ENCODE measurements at places on chromosomes 5 and 9.

DNA sequence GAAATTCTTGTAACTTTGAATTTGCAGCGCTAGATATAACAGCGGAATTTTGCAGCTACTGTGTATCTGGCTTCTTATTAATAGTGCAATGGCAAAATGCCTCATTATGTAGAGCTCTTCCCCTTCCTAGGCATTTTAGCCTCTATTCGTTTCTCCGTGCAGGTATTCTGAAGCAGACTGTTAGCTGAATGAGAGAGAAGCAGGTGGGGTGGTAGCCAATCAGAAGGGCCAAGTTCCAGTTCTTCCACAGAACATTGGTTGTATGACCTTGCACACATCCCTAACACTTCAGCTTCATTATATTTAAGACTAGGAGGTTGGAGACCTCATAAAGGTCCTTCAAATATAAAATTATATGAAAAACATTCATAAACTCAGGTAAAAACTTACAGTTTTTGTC, 1.2 kb upstream of the VPS13A start:
- no peak for DNase-seq

DNA sequence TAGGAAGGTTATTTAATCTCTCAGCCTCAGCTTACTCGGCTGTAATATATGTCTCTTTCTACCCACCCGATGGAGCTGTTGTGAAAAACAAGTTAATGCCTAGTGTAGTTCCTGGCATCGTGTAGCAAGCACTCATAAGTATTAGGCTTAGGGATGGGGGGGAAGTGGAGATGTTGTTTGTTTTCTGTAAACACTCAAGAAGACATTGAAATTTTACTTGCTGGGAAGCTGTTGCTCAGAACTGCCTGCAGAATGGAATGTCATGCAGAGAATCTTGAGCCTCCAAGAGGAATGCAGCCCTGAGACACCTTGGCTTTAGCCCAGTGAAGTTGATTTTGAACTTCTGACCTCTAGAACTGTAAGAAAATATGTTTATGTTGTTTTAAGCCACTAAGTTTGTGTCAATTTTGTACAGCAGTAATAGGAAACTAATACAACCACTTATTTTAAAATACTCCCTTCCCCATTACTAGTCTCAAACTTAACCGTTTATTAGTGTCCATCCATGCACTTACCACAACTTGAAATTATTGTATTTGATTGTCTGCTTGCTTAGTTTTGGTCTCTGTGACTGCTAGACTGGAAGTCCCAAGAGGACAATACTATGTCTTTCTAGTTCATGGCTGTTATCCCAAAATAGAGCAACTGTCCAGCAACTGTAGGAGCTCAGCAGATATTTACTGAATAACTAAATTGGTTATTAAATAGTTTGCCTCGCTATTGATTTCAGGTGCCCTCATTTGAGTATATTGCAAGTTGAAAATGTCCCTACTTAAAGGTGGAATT, 53.8 kb downstream of the MFAP3 start:
- no peak for DNase-seq

DNA sequence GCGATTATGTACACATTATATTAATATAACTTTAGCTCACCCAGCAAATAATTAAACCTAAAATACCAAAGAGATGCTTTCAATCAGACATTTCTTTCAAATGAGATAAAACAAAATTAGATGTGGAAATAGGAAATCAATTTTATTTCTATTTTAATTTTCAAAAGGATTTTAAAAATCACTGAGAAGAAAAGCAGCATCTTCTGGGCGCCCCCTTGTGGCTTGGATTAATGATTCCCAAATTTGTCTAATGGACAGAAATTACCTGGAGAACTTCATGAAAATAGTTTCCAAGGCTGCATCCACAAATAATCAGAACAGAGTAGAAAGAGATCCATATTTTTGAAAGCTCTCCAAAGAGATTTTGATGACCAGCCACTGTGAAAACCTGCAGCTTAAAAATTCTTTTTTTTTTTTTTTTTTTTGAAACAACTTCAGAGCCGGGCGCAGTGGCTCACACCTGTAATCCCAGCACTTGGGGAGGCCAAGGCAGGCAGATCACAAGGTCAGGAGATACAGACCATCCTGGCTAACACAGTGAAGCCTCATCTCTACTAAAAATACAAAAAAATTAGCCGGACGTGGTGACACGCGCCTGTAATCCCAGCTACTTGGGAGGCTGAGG, 50.9 kb upstream of the CEMIP2 start:
- no peak for DNase-seq

DNA sequence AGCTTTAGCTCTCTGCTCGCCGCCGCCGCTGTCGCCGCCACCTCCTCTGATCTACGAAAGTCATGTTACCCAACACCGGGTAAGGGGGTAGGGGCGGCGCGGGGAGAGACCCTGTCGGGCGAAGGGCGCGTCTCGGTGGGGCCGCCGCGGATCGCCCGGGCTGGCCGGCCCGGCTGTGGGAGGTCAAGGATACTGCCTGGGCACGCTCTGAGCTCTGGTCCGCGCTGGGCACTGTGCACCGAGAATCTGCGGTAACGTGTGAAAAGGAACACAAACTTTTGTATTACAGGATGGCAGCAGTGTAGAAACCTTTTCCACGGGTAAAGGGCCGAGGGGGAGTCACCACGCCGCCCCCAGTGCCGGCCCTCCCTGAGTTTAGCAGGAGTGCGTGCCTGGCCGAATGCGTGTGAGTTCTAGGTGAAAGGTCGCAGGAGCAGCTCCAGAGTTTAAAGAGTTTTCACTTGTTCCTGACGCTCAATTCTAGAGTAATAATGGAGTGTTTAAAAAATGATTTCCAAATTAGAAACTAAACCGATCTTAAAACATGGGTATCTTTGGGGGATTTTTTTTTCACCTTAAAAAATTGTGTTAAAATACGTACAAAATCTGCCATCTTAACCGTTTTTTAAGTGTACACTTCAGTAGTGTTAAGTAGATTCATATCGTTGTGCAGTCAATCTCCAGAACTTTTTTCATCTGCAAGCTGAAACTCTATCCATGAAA, at the start of gene HSDL2:
HSDL2 (plus strand) TSS at position 7 of the 723 bp plus-strand sequence; CDS start at position 63, 56 bp downstream.
- DNase-seq: no peak

DNA sequence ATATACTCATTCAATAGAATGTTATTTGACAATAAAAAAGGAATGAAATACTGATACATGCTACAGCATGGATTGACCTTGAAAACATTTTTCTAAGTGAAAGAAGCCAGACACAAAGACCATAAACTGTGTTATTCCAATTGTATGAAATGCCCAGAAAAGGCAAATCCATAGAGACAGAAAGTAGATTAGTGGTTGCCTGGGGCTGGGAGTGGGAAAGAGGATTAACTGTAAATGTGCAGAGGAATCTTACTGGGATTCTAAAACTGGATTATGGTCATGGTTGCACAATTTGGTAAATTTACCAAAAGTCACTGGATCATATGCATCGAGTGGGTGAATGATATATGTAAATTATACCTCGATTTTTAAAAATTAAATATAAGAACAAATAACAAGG, 88.1 kb downstream of the GLIS3 start:
- no peak for DNase-seq

DNA sequence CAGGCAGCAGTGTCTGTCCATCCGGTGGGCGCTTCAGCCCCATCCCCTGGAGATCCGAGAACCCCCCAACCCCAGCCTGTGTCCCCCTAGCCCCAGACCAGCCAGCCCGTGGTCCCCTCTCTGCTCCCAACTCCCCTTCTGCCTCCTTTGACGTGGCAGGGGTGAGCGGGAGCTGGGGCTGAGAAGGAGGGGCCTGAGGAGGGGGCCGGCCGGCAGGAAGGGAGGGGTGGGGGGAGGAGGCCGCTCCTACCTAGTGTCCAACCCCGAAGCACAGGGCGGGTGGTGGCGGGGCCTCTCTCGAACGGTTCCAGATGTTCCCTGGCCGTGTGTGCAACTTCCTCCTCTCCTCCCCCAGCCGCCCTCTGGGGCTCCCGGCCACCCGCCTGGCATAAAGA, 31.0 kb downstream of the GOLGA2 start:
- DNase-seq: no peak

GRCh38 chr5:160434022-160434531, 12.4 kb downstream of the PTTG1 start:
- no peak for DNase-seq

DNA sequence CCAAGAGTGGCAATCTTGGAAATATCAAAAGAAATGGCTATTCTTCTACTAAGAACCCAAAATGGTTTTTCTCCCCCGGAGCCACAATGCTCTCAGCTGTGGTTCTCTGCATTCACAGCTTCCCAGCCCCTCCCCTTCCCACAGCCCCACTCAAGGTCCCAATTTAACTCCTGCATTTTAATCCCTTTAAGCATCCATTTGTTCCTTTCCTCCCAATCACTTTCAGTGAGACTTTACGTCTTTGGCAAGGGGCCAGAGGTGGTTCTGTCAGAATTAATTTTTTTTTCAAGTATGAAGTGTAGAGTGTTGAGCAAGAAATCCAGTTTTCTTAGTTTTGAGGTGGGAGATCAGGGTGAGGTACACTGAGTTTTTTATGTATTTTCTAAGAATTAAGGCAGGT, 256.9 kb downstream of the GLIS3 start:
- no peak for DNase-seq

- no peak for DNase-seq
These were observed 10.4 kb downstream of the CXXC5 start for GRCh38 chr5:139658501-139658927.

GRCh38 chr5:180376511-180376910, 23.4 kb upstream of the GFPT2 start:
- DNase-seq: no peak

DNA sequence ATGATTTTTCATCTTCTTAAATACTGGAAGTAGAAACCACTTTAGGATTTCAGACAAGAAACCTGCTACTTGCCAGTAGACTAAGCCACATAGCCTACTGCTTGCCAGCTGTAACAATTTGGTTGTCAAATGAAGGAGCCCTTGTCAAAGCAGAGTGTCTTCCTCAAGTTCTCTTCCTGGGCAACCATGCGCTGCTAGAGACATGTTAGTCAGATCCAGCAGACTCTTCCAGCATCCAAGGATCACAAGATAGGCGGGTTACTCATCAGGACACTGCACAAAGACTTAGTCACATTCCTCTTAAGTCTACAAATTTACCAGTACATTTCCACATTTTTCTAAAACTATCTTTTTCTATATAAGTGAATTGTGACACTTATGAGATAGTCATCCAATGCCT, 24.4 kb downstream of the SKIC3 start:
- DNase-seq: no peak

DNA sequence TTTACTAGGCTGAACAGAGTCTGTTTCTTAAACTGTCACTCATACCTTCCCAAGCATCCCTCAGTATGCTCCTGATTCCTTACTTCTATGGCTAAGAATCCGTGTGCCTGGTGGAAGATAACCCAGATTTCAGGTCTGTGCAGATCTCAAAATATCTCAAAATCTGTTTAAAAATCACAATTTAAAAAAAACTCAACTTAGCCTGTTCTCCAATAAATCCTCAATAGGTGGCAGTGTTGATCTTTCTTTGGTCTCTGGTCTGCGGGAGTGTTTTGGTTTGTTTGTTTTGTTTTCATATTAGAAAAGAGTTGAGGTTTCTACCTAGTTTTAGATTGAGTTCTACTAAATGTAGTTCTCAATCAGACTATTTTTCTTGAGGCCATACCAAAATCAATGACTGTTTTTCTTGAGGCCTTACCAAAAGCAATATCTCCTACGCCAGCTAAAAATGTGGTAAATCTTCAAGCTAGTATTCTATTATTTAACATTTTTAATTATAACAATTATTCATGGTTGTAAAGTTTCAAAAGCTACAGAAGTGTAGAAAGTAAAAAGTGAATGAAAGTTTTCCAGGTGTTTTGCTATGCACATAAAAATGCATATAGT, 57.9 kb downstream of the TGFBR1 start:
- no peak for DNase-seq

- no peak for DNase-seq
These were observed 56.1 kb upstream of the TBC1D2 start for GRCh38 chr9:98311541-98311940.

- no peak for DNase-seq
These were observed 3.6 kb downstream of the SLC12A7 start for GRCh38 chr5:1108023-1108864.

GRCh38 chr5:140780512-140780911, 5.4 kb upstream of the PCDHA1 start:
- no peak for DNase-seq

- DNase-seq: no peak
These were observed 69.7 kb downstream of the GPBP1 start for GRCh38 chr5:57243286-57244137.

DNA sequence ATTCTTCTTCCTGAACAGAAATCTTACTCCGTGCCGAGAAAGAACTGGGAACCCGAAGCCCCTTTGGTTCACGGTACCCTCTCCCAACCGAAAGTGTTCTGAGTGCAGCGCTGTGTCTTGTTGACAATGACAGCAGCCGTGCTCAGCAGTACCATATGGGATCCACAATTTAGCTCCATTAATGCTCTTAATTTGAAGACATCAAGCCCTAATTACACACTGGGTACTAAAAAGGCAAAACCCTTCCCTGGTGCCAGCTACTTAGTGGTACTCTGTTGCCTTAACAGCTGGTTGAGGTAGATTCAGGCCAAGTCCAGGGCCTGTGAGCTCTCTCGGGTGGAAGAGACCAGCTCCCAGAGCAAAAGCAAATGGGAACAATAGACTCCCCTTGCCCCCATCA, 24.5 kb downstream of the DDX31 start:
- DNase-seq: no peak

- DNase-seq: no peak
These were observed 16.5 kb downstream of the ANGPTL2 start for GRCh38 chr9:127105805-127106465.

DNA sequence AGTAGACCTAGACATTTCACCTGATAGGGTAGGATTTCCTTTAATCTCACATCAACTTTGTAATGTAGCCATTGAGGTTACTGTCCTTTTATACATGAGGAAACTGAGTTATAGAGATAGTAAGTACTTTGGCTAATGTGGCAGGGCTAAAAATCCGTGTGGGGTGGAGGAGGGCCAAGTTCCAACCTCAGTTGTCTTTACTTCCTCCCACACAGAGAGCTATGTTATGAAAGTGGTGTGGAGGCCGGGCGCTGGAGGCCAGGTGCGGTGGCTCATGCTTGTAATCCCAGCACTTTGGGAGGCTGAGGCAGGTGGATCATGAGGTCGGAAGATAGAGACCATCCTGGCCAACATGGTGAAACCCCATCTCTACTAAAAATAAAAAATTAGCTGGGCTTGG, 173.3 kb downstream of the PALM2AKAP2 start:
- DNase-seq: no peak

DNA sequence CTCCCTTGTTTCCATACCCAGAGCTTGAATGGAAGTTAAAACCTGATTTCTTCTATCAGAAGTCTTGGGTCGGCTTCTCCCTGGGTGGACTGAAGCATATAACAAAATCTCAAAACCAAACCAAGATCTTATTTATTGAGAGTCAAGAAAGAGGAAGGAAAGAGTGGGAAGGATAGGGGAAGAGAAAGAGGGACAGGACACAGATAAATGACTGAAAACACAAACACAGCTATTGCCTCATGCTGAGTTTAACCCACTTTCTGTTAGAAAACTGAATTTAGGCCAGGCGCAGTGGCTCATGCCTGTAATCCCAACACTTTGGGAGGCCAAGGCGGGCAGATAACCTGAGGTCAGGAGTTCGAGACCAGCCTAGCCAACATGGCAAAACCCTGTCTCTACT, 92.9 kb downstream of the PALM2AKAP2 start:
- DNase-seq: no peak
